EH (cell line): ENCODE measurements at places on chromosomes 6 and 20.

GRCh38 chr20:44485078-44485829, 9.6 kb downstream of the TTPAL start:
- no peak for DNase-seq

DNA sequence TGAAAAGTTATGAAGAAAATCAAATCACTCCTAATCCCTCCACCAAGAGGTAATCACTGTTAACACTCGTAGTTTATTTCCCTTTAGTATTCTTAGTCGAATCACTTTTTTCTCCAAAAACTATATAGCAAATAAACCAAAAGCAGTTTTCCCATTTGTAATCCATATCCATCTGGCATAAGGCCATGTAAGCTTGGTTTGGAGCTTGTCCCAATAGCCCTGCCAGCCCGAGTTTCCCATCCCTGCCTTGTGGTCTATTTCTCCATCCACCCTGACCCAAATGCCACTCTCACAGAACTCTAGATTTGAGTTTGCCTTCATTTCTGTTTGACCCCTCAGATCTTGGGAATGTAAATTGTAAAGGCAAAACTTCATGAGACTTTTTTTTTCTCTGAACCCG, 71.8 kb upstream of the DSP start:
- DNase-seq = peak; percentile 29

GRCh38 chr6:37741757-37742400, 44.2 kb upstream of the MDGA1 start:
- DNase-seq = peak; percentile 24

DNA sequence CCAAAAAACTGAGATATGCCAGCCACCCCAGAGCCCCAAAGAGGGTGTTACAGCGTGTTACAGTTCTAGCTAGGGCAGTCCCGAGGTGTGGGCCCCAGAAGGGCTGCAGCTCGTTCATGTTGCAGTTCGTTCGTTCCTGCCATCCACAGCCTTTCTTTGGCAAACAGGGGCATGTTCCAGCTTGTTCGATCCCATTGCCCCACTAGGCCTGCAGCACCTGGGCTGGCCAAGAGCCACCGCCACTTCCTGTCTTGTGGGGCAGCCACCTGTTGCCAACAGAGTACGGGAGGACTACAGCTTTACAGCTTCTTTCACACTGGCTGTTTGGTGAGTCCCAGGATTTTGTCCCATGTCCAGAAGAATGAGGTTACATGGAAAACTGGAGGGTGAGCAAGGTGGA, 198.1 kb downstream of the MMUT start:
- DNase-seq = no peak

GRCh38 chr6:18266523-18266912, 2.2 kb upstream of the DEK start:
- DNase-seq = no peak

- no peak for DNase-seq
Observed at GRCh38 chr6:158322400-158322723, 10.1 kb downstream of the TULP4 start.

DNA sequence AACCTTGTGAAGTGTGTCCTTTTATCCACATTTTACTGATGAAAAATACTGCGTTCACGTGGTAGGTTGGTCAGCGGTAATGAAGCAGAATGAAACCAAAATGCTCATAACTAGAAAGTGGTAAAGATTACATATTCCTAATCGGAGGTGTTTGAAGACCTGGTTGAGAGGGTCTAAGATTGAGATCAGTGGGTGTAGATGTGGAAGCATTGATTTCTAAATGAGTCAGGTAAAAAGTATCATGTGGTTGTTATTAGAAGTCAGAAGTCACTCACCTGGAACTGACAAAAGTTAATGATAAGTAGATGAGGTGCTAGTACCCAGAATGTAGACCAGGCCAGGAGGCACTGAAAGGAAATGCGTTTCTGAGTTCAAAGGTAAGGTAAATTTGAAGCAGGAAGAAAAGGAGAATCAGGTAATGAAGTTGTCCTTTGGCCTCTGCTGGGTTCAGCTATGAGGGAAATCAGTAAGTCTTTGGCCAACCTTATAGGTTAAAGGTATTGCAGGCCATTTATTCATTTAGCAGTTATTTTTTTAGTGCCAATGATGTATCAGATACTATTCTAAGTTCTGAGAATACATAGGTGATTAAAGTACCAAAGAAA, 31.2 kb downstream of the FAM83B start:
- no peak for DNase-seq

DNA sequence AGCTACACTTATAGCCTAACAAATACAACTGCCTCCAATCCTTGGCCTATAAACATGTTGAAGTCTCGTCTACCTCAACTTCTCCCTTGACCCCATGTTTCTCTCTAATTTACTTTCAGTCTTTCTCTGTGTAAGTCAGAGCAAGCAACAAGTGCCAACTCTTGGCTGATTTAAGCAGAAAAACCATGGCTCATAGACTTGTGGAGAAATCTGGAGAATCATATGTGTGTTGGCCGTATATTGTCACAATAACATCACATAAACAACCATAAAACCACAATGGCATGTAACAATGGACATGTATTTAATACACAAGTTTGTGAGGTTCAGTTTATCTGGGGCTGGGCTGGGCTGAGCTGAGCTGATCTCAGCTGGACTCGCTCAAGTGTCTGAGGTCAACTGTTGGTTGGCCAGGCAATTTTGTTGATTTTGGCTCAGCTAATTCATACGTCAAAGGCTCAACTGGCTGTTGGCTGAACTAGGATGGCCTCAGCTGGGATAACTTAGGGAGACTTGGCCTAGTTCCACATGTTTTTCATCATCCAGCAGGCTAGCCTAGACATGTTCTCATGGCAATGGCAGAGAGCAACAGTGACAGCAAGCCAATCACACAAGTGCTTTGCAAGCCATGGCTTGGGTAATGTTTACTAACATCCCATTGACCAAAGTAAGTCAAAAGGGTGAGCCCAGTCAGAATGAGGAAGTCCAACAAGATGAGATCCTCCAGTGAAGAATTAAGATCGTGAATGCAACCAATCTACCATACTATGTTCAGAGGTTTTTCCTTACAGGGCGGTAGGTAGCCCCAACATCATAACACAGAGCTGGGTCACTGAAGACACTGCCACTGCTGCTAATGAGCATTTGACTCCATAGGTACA, 12.9 kb upstream of the TBC1D22B start:
- peak; percentile 100 for DNase-seq

- peak; percentile 89 for DNase-seq
Observed at GRCh38 chr6:42404484-42404883, 47.2 kb downstream of the TRERF1 start.

- DNase-seq = no peak
Observed at GRCh38 chr6:34096814-34097213, 49.1 kb downstream of the GRM4 start.

- DNase-seq = peak; percentile 91
Observed at GRCh38 chr6:30322527-30323501, 3.9 kb upstream of the TRIM39 start.

DNA sequence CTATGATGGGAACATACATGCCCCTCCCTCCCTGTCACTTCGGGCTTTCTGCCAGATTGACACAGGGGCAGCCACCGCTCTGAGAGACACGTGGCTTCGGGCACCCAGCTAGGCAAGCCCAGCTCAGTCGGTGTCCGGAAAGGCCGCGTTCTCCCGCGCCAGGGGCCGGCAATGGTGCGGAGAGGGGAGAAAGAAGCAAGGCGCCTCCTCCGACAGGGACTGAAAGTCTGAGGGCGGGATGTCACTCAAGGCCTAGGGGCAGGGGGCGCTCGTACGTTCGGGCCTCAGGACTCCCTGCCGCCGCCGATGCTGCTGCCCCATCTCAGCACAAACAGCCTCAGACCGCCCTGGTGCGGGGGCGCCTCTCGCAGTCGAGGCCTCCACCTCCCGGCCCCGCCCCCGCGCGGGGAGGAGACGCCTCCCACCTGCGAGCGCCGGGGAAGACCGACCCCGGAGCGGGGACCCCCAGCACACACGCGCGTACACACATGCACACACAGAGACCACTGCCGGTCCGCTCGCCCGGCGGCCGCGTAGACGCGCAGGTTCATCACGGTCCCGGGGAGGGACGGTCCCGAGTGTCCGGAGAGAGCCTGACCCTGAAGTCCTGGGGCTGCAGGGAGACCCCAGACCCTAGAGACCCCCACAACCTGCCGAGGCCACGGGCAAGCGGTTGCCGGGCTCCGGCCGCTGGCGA, 1.9 kb downstream of the GRM4 start:
- DNase-seq = peak; percentile 17

- DNase-seq = no peak
Observed at GRCh38 chr6:148653138-148653776, 93.6 kb upstream of the UST start.

DNA sequence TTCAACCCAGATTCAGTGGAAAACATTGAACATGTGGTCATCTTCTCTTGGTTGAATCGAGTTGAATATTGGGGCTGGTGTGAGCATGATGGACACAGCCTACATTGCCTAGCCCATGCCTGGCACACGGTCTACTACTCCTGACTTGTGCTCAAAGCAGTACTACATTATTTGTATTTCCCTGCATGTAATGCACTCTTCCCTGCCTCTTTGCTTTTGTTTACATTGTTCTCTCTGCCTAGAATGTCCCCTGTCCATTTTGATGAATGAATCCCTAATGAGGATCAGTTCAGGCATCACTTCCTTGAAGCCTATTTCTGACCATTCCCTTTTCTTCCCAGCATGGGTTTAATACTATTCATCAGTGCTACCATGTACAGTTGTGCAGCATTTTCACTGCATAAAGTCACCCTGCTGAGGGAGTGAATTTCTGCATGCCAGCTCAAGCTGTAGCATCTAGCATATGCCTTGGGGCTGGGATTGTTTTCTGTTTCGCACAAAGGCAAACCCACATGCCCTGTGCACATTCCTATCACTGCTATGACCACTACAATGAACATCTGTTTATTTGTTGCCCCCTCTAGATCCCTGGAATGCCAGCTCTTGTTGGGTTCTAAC, 75.3 kb upstream of the CCN6 start:
- DNase-seq = peak; percentile 73

DNA sequence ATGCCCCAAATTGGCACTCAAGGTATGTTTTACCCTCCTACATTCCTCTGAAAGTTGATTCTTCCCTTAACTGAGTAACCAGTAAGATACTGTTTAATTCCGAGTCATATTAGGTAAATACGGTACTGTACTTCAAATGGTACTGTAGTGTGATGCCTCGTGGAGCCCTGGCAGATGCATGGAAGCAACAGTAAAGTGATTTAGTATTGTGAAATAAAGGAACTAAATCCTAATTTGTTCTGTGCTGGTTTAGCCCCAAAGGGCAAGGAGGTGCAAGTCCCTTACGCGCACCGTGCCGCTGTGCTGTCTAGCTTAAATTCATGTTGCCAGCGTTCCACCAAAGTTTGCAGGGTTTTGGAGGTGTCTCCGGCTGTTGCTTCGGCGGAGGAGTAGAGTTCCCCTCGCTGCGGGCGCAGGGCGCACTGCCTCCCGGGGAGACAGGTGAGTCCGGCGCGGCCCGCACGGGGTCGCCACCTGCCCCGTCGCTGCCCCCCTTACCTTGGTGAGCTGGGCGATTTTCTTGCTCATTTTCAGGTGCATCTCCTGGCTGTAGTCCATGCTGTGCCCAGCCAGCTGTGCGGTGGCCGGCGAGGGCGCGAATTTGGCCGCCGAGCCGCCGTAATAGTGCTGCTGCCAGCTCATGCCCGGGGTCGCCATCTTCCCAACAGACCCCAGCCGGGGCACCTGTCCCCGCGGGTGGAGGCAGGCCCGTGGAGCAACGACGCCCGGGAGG, 655 bp downstream of the FAM184A start:
- peak; percentile 0 for DNase-seq

- no peak for DNase-seq
Observed at GRCh38 chr6:54134935-54135334, 23.7 kb downstream of the MLIP start.

DNA sequence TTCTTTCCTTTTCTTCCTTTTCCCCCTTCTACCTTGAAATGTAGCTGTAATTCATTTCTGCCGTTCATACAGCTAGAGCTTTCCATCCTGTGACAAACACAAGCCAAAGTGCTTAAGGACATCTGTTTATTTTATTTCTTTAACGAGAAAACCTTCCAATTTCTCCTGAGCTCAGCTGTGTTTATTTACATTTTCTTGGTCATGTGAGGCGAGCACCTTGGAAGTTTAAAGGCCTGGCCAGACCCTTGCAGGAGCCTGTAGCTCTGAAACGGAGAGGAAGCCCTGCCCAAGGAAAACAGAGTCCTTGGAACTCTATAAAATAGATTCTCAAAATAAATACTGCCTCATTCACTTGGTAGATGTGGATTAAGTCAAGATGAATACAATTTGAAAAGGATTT, 223.1 kb downstream of the EYA2 start:
- peak; percentile 20 for DNase-seq

DNA sequence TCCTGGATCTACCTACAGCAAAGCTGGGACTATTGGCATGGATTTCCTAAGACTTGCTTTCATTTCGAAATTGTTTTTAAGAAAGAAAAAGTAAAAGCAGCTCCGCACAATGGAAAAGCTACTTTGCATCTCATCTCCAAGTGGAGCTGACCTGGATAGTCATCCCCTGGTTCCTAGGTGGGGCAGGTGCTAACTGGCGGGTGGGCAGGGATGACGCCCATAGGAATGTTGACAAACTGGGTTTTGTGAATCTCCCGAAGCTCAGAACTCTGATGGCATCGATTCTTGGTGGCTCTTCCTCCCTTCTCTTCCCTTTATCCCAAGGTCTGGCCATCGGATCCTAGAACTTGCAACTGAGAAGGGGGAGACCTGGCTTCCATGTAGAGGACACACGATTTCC, 12.4 kb upstream of the EZR start:
- DNase-seq = no peak

- DNase-seq = peak; percentile 72
Observed at GRCh38 chr20:46751856-46752255, 42.4 kb downstream of the SLC2A10 start.

DNA sequence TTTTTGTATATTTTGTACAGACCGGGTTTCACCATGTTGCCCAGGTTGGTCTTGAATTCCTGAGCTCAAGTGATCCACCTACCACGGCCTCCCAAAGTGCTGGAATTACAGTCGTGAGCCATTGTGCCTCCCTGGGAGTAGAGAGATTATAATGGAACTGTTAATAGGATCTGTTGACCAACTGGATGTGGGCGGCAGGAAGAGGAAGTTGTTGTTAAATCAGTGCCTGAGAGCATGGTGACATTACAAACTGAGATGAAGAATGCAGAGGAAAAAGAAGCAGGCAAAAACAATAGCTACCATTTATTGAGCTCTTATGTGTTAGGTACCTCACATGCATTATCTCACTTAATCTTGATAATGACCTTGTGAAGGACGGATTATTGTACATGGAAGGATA, 9.2 kb upstream of the L3MBTL3 start:
- DNase-seq = no peak

GRCh38 chr6:149935668-149936067, 6.1 kb upstream of the ULBP2 start:
- DNase-seq = no peak

GRCh38 chr6:4370066-4370465, 234.7 kb upstream of the ECI2 start:
- DNase-seq = peak; percentile 97

- no peak for DNase-seq
Observed at GRCh38 chr20:19903168-19903811, 113.9 kb upstream of the NAA20 start.

DNA sequence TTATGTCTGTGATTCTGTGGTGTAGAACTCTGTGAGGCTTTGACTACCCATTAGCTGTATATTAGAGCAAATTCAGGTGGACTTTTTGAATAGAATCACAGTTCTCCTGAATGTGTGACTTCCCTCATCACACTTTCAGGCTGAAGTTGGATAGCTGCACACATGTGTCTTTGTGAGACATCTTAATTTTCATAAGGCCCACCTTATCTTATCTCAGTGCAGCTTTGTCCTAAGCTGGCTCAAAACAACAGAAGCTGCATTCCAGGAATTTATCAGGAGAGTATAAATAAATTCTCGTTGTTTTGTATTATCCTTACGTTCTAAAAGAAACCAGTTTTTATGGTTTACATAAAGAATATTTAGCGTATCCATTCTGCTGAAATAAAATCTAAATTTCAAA, 26.2 kb upstream of the SLC35D3 start:
- DNase-seq = no peak
